ENCODE measurements at places on chromosomes 16 and 17. TPM values are rescaled to one million over a fixed set of nuclear protein-coding genes. Genes with fewer than 3 reads are reported as not detected.

- no peak for DNase-seq
Observed at GRCh38 chr17:68428498-68429172, 28.7 kb downstream of the WIPI1 start.

CCL8 gene
- 3.2 TPM for total RNA-seq

KIF19 gene
- total RNA-seq: 0.82 TPM

CD300LB gene
- total RNA-seq: 1.0 TPM

CDK5RAP3 gene
- 72.4 TPM for total RNA-seq

CMTM2 gene
- 5.7 TPM for total RNA-seq

- DNase-seq: no peak
Observed at GRCh38 chr16:86523166-86523740, 12.9 kb downstream of the FOXF1 start.

GRCh38 chr16:78955206-78955605 is 645.3 kb downstream of the MAF start:
- no peak for DNase-seq

DNA sequence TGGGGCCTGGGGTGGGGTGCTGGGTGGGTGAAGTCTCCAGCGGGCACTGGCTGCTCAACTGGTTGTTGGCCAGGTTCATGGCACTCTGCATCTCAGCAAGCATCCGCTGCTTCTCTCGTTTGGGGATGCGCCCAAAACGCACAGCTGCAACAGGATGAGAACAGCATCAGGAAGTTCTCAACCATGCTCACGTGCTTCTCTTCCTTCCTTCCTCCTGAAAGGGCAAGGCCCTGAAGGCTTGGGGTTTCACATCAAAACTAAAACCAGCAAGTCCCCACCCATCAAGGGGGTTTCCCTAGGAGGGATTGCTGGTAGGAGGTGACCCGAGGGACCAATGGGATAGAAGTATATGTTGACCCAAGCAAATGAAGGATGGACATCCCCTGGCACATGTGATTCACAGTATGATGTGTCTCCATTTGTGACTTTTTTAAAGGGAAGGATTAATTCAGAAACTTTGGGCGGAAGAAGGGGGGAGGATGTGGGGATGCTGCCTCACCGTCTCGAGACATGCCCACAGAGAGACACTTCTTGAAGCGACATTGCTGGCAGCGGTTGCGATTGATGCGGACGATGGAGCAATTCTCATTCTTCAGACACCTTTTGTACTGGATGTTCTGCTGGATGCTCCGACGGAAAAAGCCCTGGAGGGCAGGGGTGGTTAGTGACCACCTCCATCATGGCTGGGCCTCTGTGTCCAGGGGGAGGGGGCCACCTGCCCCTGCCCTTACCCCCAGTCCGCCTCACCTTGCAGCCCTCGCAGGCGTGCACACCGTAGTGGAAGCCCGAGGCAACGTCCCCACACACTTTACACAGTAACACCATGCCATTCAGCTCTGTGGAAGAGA is 4.2 kb downstream of the NR1D1 start:
- no peak for DNase-seq

DNA sequence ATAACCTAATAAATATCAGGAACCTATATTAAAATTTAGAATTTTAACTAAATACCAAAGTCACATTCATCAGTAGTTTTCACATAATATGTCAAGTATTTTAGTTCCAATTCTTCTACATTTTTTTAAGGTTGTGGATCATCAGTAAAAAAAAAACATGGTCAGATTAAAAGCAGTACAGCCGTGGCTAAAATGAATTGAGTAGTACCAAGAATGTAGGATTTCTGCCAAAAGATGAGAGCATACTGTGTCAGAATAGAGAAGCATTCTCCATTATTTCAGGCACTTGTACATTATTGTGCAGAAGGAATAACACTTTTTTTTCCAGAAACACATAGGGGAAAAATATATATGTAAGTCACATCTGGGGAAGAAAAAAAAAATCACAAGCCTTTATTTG is 1176.1 kb downstream of the CDH11 start:
- DNase-seq: no peak

DNA sequence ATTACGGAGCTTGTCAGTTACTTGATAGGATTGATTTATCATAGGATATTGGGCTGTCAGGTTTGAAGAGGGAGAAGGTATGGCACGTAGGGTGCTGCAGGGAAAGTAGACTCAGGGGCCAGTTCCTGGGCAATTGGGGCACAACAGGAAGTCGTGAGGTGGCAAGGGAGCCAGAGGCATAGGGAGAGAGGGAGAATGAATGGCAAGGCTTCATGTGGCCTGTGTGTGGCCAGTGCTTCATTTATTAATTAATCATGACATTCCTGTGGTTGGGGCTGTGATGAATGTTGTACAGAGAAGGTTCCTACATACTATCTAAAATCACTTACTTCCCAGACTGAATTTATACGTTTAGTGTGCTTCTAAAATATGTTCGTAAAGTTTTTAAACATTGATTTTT is 19.3 kb downstream of the MFSD11 start:
- DNase-seq: no peak

DNA sequence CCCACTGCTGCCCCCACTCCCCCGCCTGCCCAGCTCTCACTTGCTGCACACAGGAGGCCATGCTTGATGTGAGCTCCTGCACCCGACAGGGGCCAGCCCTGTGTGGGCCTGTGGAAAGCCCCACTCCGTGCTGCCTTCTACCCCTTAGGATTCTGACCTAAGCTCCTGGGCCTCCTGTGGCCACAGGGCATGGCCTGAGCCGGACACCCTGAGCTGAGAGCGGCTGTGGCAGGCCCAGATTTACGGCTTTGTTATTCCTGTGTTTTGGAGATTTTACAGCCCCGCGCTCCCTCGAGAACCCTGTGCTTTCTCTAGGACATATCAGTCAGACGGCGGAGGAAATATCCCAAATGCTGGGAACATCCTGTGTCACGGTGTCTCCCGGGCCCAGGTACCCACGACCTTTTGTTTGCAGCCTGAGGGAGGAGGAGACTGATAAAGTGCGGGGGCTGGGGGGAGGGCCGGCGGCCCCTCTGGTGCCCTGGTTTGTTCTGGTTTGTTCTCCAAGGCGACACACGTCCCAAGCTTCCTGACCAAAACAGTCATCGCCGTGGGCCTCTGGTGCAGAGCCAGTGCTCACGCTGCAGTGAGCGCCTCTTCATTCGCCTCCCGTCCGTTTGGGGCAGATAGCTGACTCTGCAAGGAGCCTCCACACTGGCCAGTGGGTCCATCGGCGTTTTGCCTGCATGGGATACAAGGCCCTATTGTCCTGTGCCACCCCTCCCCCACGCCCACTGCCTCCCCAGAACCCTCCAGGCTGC is 363.4 kb downstream of the C16orf95 start:
- no peak for DNase-seq

DNA sequence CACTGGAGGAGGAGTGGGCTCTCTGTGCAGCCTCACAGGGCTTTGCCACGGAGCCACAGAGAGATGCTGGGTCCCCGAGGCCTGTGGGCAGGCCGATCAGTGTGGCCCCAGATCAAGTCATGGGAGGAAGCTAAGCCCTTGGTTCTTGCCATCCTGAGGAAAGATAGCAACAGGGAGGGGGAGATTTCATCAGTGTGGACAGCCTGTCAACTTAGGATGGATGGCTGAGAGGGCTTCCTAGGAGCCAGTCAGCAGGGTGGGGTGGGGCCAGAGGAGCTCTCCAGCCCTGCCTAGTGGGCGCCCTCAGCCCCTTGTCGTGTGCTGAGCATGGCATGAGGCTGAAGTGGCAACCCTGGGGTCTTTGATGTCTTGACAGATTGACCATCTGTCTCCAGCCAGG is 3.9 kb downstream of the NXPH3 start:
- no peak for DNase-seq

CBX2 gene
- 5.2 TPM for total RNA-seq

GRCh38 chr16:29862383-29862883 is 593 bp downstream of the CDIPT start:
- no peak for DNase-seq

GRCh38 chr17:34623856-34624766 is 44.7 kb downstream of the TMEM132E start:
- no peak for DNase-seq

AOC3 gene
- 221 TPM for total RNA-seq

FAM171A2 gene
- total RNA-seq: 0.96 TPM

- DNase-seq: no peak
Observed at GRCh38 chr17:1038459-1039122, 41.7 kb downstream of the TIMM22 start.

CDRT15L2 gene
- total RNA-seq: not detected

SLC13A2 gene
- not detected for total RNA-seq

DNA sequence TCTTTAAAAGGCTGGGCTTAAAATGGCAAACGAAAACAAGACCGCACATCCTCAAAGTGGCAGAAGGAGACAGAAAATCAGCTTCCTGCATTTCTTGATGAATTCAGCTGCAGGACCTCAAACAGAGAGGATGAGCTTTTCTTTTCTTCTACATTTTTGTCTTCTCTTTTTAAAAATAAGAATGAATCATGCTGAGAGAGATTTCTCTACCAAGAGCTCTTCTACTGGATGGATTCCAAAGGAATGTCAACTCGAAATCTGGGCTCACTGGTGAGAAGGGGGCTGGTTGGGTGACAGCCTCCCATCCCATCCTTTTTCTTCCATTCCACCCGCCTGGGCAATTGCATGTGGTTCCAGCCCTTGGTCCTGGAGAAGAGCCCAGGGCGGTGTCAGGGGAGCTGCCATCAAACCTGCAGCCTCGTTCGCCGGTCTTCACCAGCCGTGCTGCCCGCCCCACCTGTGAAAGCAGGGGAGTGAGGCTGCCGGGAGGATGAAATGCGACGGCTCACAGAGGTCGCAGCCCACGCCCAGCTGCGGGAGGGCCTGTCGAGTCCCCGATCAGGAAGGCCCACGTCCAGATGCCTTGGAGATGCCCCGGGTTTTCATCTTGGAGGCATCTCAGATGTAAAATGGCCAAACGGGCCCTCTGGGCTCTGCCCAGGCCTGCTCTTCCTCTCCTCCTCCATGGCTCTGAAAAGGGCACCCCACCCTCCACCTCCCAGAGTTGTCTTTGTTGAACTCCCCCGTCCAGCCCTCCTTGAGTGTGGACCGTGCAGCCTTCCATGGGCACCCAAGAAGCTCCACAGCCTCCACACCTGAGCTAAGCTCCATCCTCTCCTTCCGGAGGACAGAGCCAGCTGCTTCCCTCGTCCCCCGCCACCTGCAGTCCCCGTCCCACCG is 121.9 kb downstream of the FOXL1 start:
- DNase-seq: no peak

RAB37 gene
- total RNA-seq: 0.82 TPM

DNA sequence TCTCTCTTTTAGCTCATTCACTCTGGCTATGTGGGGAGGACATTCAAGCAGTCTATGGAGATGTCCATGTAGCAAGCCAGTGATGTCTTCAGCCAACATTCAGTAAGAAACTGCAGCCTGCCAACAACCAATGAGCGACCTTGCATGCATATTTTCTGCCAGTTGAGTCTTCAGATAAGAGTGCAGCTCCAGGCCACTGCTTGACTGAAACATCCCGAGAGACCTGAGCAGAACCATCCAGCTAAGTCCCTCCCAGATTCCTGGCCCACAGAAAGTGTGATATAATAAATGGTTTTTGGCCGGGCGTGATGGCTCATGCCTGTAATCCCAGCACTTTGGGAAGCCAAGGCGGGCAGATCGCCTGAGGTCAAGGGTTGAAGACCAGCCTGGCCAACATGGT is 10.5 kb upstream of the C17orf58 start:
- no peak for DNase-seq

KRTAP4-9 gene
- total RNA-seq: not detected

- DNase-seq: no peak
Observed at GRCh38 chr17:58368860-58369213, 16.8 kb upstream of the SUPT4H1 start.

DNA sequence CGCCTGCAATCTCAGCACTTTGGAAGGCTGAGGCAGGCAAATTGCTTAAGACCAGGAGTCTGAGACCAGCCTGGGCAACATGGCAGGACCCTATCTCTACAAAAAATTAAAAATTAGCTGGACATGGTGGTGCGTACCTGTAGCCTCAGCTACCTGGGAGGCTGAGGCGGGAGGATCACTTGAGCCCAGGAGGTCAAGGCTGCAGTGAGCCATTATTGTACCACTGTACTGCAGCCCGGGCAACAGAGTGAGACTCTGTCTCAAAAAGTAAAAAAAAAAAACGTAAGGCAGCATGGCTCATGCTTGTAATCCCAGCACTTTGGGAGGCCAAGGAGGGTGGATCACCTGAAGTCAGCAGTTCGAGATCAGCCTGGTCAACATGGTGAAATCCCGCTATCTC is 263.6 kb downstream of the PARN start:
- no peak for DNase-seq

- no peak for DNase-seq
Observed at GRCh38 chr17:79615446-79615845, 4.6 kb upstream of the RBFOX3 start.

G6PC1 gene
- not detected for total RNA-seq

DNA sequence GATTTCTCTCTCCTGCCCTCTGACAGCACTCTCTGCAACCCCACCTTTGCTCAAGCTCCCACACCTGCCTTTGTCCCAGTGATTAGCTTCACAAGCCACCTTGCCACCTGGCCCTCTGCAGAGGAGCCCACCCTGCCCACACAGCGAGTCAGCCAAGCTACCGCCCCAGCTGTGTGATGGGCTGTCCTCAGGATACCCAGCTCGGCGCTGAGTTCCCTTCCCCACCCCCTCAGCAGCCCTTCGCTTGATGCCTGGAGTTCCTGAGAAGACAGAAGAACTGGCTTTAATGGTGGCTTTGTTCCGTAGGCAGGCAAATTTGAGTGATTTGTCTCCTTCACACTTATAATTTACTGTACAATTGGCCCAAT is 266.4 kb downstream of the CBLN1 start:
- no peak for DNase-seq

GRCh38 chr17:73788111-73788510 is 143.9 kb upstream of the SDK2 start:
- DNase-seq: no peak

DNA sequence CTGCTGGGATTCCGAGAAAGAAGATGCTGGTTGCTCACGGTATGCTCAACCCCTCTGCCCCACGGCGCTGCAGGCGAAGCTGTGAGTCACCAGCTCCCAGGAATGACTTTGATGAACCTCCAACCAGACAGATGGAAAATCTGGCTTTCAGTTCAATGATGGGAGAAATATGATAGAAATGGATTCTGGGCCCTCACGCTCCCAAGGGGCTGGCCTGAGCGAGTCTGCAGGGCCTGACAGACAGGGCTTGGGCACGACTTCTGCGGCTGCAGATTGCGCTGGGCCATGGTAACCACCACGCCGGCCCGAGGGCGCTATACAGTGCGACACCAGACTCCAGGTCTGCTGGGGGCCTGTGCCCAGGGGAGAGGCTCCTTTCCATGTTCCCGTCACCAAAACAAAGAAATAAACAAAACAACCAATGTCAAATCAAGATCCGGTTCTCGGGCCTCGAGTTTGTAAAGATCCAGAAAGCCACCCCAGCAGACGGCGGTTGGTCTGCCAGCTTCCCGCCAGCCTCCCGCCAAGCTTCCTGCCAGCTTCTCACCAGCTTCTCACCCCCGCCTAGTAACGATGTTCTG is 11.1 kb upstream of the ABR start:
- no peak for DNase-seq

Measured in omental fat pad (tissue), 4 donors.